Head of caudate nucleus (tissue), 42 donors: ENCODE measurements at places on chromosomes 5 and 9.

DNA sequence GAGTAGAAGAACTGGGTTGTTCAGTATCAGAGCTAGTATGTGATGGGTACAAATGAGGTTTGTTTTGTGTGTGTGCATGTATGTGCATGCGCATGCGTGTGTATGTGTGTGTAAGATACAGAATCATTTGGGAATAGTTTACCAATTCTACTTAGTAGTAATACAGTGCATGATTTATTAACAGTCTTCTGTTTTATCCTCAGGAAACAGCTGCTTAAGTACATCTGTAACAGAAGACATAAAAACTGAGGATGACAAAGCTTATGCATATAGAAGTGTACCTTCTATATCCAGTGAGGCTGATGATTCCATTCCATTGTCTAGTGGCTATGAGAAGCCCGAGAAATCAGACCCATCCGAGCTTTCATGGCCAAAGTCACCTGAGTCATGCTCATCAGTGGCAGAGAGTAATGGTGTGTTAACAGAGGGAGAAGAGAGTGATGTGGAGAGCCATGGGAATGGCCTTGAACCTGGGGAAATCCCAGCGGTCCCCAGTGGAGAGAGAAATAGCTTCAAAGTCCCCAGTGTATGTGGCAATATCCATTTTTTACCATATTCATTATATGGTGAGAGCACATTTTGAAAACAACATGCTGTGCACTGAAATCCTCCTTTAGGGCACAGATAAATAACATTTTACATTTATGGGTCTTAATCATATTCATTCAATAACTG is 228.5 kb downstream of the KDM4C start:
- no peak for DNase-seq

DNA sequence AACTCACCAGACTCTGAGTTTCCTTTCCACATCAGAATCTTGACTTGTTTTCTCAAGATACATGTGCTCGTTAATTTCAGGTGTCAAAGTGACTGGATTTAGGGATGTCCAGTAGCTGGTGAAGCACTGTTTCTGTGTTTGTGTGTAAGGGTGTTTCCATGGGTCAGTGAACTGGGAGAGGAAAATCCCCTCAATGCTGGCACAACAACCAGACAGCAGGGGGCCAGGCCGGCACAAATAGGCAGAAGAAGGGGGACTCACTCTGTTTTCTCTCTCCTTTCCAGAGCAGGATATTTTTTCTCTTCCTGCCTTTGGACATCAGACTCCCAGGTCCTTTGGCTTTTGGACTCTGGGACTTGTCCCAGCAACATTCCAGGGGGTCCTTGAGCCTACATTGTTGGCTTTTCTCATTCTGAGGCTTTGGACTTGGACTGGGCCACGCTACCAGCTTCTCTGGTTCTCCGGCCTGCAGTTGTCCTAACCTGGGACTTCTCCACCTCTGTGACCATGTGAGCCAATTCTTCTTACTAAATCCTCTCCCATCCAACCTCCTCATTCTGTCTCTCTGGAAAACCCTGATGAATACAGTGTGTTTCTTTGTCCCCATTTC is 144.0 kb downstream of the CAAP1 start:
- no peak for DNase-seq

GRCh38 chr5:178106556-178107239 is 6.6 kb upstream of the N4BP3 start:
- DNase-seq, result no peak

GRCh38 chr9:29214154-29214689 is 1640.9 kb upstream of the C9orf72 start:
- DNase-seq, result no peak
